Activated CD8-positive, alpha-beta T cell treated with anti-CD3 and anti-CD28 coated beads, Interleukin-2, amount 10 ng/mL, durations not matched to agents 7 days and 5 days (primary cell): ENCODE measurements at places on chromosomes 6 and 20.

DNA sequence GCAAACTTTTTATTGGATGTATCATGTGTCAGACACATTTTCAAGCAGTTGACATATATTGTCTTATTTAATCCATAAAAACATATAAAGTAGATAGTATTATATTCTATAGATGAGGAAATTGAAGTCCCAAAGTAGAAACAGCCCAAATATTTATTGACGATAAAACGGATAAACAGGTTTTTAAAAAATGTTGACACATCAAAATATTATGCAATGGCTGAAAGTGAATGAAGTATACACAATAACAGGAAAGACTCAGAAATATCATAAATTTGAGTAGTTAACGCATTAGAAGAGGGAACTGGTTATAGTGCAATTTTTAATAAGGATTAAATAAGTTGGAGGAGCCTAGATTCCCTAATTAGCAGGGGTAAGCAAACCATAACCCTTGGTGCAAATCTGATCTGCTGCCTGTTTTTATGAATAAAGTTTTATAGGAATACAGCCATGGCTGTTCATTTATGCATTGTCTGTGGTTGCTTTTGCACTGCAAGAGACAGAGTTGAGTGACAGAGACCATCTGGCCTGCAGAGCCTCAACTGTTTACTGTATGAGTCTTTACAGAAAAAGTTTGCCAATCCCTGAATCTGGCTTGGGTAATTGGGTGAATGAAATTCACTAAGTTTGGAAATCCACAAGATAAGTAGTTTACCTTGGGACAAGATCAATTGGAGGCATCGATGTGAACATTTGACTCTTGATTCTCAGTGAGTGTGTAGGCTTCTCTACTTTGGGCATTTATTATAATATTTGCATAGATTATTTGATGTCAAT lies 50.6 kb upstream of the EXOC2 start:
- DNase-seq = peak; percentile 4
- no peak overlapping the region for H3K4me3 ChIP-seq
- H3K4me1 ChIP-seq = no peaks in the 10 kb centered on the region
- no peaks in the 10 kb centered on the region for H3K36me3 ChIP-seq
- peaks cover 10% of the 10 kb centered on the region for H3K27me3 ChIP-seq

- H3K36me3 ChIP-seq = peaks cover 39% of the 10 kb centered on the region
- DNase-seq = peak; percentile 75
- peak overlapping the region; percentile 89 for H3K27ac ChIP-seq
- H3K4me3 ChIP-seq = peak overlapping the region; percentile 47
These were observed 39.2 kb downstream of the SAMD3 start for GRCh38 chr6:130183271-130184222.

DNA sequence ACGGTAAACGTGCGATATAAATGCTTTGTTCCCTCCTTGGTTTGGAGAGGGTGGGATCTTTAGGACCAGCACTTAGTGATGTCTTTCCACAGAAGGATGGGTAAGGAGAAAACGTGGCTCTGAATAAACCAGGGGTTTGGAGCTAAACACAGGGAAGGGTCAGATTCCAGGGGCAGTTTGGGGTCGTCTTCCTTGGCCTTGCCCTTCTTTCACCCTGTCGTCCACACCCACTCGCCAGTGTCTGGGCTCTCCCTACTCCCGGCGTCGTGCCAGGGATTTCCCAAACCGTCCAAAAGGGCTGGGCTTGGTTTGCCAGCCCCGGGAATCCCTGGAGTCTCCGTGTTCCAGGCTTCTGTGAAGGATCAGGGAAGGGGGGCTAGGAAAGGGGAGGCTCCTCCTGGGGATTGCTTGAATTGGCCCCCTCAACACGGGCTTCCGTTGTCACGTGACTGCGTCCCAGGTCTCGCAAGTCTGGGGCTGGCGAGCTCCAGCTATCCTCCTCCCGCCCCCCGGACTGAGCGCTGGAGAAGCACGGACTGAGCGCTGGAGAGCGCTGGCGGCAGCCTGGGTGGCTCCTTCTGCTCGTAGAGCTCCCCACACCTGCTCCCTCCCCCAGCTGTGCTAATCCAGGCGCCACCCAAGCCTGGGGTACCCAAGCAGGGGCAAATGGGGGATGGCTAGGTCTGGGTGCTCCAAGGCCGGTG lies 9.4 kb upstream of the ARMC12 start:
- peak; percentile 54 for DNase-seq
- peak overlapping the region; percentile 53 for H3K4me3 ChIP-seq
- H3K27ac ChIP-seq = peak overlapping the region; percentile 80
- H3K4me1 ChIP-seq = peaks cover 65% of the 10 kb centered on the region

DNA sequence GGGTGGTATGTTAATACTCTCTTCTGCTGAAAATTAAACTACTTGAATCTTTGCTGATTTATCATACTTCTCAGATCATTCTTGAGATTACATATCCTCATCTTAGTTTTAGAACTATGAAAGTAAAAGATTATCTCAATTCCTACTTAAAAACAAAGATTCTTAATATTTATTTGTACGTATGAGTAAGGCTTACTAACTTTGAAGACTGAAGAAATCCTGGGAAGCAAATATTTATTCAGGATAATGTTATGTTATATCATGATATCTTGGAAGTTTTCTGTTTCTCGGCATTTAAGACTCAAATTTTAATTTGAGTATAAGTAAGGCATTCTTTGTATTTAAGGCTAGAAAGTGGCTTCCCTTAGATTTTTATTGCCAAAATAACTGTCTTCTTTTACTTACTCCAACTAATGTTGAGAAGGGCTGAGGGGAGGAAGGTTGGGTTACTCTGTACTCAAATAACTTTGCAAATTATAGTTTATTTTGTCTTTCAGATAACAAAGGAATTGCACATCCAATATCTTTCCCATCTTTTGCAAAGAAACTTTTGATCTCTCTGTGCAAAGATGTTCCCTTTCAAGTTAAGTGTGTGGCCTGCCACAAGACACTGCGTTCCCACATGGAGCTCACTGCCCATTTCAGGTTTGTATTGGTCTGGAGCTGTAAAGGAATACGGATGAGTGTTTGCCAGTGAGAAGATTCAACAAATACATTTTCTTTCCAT lies 30.5 kb upstream of the BAG2 start:
- DNase-seq = no peak
- no peak overlapping the region for H3K4me3 ChIP-seq
- no peak overlapping the region for H3K27ac ChIP-seq
- H3K27me3 ChIP-seq = no peaks in the 10 kb centered on the region
- peaks cover 4% of the 10 kb centered on the region for H3K4me1 ChIP-seq

DNA sequence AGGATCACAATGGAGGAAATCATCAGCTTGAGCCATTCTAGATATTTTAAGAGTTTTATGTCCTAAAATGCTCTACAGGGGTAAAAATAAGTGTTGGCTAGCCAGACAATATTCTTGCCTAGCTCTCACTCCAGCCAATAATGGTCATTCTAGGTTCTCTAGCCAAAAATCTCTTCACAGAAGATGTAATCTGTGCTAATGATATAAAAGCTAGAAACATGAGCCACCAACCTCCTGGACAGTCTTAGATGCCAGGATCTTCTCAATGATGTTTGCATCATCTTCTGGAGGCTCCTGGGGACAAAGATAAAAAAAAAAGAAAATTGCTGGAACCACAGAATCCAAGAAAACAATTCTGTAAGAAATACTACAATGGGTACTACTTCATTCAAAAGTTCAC lies 119.1 kb downstream of the CHD6 start:
- H3K4me3 ChIP-seq = no peak overlapping the region
- no peak overlapping the region for H3K27ac ChIP-seq
- H3K4me1 ChIP-seq = no peaks in the 10 kb centered on the region
- peaks cover 6% of the 10 kb centered on the region for H3K36me3 ChIP-seq
- H3K27me3 ChIP-seq = no peaks in the 10 kb centered on the region
- DNase-seq = no peak

- H3K27ac ChIP-seq = no peak overlapping the region
- no peak for DNase-seq
- peaks cover 18% of the 10 kb centered on the region for H3K4me1 ChIP-seq
- peaks cover 63% of the 10 kb centered on the region for H3K36me3 ChIP-seq
- H3K27me3 ChIP-seq = no peaks in the 10 kb centered on the region
These were observed 15.5 kb upstream of the RBM38 start for GRCh38 chr20:57375652-57376230.

DNA sequence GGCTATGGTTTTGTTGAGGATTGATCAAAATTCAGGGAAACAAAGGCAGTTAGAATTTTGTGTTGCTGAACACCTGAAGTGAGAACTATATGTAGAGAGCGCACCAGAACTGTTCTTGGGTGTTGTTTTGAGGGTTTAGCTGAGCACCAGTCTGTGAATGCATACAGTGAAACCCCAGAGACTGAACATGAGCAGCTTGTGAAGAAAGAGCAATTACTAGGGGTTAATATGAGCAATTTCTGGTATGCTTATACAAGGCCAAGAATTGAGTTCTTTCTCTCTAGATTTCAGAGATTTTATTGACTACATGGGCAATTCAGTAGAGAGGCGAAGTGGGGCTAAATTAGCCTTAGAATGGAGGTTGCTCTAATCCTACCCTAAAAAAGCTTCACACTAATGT lies 93.9 kb downstream of the CD2AP start:
- DNase-seq = no peak
- H3K36me3 ChIP-seq = peaks cover 10% of the 10 kb centered on the region
- no peaks in the 10 kb centered on the region for H3K4me1 ChIP-seq

DNA sequence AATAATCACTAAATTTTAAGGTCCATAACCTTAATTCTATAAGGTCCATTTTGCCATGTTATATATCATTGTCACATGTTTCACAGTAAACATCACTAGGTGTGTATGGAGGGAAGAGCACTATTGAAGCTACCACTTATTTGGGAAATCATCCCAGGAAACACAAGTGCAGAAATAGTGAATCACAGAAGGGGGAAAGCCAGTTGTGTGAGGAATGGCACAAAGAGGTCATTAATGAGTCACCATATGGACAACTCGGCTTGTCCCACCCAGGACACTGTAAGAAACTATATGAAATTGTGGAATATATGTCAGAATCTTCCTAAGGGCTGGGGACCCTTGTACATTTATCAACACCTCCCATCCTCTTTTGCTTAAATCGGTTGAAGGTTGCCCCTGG lies 13.7 kb downstream of the BTN3A1 start:
- no peak overlapping the region for H3K4me3 ChIP-seq
- no peak overlapping the region for H3K27ac ChIP-seq

- no peak overlapping the region for H3K4me3 ChIP-seq
- H3K36me3 ChIP-seq = no peaks in the 10 kb centered on the region
- DNase-seq = no peak
- no peak overlapping the region for H3K27ac ChIP-seq
These were observed 86.1 kb downstream of the SIM1 start for GRCh38 chr6:100378576-100378975.

GRCh38 chr6:3193102-3193849 lies 34.2 kb downstream of the TUBB2B start:
- no peaks in the 10 kb centered on the region for H3K27me3 ChIP-seq
- H3K4me1 ChIP-seq = no peaks in the 10 kb centered on the region
- H3K4me3 ChIP-seq = no peak overlapping the region
- no peak for DNase-seq
- H3K36me3 ChIP-seq = no peaks in the 10 kb centered on the region
- H3K27ac ChIP-seq = no peak overlapping the region

DNA sequence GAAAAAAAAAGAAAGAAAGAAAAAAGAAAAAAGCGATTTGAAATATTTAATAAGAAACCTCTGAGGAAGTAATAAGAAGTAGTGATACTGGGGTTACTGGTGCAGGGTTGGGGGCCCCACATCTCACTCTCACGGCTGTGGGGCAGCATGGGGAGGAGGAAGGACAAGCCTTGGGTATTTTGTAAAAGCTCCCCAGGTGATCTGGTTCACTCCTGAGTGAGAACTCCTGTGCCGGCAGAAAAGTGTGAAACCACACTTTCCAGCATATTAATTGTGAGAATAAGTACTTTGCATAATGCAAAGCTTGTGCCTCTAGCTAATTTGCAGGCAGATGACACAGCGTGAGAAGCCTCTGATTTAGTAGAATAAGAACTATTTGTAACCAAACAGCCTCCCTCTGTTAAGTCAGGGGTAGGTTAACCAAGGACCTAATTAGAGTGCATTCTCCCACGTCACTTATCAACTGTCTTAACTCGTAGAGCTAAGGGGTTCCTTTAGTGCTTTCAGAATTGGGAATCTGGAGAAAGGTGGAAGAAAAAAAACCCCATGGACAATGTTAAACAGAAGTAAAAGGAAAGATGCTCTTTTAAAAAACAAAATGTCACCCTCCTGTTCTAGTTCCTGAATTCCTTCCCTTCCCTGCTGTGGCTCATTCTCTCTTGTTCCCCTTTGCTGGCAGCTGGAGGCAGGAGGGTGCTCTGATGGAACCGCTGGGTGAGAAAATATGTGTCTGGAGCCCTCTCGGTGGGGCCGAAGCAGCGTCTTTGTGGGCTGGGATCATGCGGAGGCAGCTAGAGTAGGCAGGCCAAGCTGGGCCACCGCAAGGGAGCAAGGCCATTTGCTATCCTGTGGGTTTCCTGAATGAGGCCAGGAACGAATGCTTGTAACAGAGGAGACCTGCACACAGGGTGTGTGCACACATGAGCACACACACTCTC lies 108.7 kb downstream of the FYN start:
- peak overlapping the region; percentile 90 for H3K27ac ChIP-seq
- no peaks in the 10 kb centered on the region for H3K27me3 ChIP-seq
- DNase-seq = peak; percentile 58

- peak overlapping the region; percentile 81 for H3K27ac ChIP-seq
- H3K4me3 ChIP-seq = peak overlapping the region; percentile 80
These were observed 14.4 kb downstream of the ZNF217 start for GRCh38 chr20:53579266-53579580.

- peaks cover 47% of the 10 kb centered on the region for H3K36me3 ChIP-seq
- H3K27me3 ChIP-seq = no peaks in the 10 kb centered on the region
- peak within 1 kb of the TSS; percentile 96 for H3K27ac ChIP-seq
- H3K4me3 ChIP-seq = peak within 1 kb of the TSS; percentile 93
- peak; percentile 86 for DNase-seq
- H3K4me1 ChIP-seq = peaks cover 89% of the 10 kb centered on the region
These were observed at the start of gene TNF for GRCh38 chr6:31575335-31575901. Gene TNF, plus strand, starts transcription at chr6:31575565. Its CDS starts 177 bp downstream, at chr6:31575742.

- H3K4me1 ChIP-seq = peaks cover 4% of the 10 kb centered on the region
- no peak overlapping the region for H3K27ac ChIP-seq
- H3K27me3 ChIP-seq = no peaks in the 10 kb centered on the region
- DNase-seq = no peak
These were observed 58.3 kb downstream of the KAT14 start for GRCh38 chr20:18195931-18196330.

DNA sequence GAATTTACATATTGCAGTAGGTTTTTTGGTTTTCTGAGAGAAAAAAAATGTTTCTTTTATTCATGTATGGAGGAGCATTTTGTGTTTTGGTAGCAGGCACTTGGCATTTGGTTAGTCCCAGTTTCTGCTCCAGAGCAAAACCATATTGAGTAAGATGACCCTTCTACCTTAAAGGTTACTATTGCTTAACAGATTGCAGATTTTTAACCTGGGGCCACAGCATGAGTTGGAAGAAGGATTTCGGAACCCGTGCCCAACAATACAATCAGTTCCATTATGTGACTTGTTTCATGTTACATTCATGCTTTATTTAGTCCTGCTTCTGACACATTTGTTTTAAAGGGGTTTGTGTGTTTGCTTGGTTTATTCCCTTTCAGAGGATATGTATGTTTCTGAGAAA lies 496.3 kb downstream of the TFAP2B start:
- H3K27me3 ChIP-seq = no peaks in the 10 kb centered on the region
- H3K27ac ChIP-seq = no peak overlapping the region
- H3K36me3 ChIP-seq = no peaks in the 10 kb centered on the region
- no peak overlapping the region for H3K4me3 ChIP-seq
